ENCODE measurements at places on chromosomes 11 and 22.

DNA sequence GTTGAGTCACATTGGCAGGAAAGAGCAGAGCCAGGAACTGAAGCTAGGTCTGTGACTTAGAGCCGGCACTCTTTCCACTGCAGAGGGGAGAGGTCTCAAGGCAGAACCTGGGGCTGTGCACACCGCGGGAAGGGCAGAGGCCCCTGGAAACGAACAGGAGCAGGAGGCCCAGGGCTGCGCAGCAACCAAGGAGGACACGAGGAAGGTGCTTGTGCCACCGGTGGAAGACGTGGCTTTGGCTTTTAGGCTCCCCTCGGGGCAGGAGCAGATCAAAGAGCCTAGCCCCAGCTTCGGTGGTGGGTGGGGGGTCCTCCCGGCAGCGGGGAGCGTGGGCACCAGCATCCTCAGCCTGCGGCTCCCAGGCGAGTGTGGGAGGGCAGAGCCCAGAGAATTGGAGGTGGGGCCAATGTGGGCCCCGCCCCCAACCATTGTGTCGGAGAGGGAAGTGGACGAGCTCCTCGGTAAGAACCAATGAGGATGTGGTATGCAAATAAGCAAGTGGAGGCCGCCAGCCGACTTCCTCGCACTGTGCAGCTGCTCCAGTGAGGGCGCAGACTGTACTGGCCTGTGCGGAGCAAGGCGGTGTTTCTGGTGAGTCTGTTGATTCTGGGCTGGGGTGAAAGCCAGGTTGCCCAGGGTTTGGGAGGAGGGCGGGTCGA is at the start of gene CCDC116:
TSS of gene CCDC116 (plus strand) at position 524 of the 659 bp plus-strand sequence. CDS start 422 bp downstream, outside the sequence.
- no peak for DNase-seq

DNA sequence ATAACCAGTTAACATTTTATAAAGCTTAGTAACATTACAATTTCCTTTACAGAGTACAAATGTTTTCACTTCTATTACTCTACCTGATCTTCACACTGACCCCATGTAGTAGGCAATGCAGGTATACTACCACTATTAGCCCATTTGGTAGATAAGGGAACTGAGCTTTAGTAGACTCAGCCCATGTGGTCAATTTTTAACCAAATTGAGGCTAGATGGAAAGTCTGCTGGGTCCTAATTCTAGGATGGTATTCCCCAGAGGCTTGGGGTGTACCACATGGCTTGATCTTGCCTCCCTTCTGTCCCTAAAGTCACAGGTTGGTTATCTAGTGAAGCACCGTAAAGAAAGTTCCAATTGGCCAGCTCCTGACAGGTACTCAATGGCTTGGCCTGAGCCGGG is 48.2 kb downstream of the NRXN2 start:
- no peak for DNase-seq

DNA sequence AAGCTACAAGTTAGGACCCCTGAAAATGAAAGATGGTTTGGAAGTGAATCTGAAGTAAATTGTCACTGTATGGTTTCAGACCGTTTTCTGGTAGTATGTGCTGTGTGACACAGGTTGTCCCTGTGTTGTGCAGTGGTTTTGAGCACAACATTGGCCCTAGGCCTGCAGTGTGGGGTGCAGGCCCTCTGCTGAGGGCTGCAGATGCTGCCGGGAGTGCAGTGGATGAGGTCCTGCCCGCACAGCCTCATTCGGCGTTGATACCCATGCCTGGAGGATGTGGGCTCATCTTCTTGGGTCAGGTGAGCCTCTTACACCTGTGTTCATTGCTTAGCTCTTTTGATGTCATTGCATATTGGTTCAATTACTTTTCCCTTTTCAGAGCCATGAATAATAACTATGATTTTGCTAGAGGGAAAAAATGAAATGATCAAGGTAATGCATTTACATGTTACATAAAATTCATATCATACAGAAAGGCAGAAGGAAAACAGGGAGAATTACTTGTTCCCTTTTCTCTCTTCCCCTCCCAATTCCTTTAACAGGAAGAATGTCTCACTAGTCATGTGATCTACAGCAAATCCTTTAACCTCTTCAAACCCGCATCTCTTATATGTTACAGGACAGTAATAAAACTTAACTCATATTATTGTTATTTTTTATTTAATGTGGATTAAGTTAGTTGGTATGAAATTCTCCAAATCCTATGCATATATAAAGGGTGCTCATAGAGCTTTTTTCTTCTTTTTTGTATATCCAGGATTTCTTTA is 48.7 kb downstream of the PTPRJ start:
- no peak for DNase-seq

DNA sequence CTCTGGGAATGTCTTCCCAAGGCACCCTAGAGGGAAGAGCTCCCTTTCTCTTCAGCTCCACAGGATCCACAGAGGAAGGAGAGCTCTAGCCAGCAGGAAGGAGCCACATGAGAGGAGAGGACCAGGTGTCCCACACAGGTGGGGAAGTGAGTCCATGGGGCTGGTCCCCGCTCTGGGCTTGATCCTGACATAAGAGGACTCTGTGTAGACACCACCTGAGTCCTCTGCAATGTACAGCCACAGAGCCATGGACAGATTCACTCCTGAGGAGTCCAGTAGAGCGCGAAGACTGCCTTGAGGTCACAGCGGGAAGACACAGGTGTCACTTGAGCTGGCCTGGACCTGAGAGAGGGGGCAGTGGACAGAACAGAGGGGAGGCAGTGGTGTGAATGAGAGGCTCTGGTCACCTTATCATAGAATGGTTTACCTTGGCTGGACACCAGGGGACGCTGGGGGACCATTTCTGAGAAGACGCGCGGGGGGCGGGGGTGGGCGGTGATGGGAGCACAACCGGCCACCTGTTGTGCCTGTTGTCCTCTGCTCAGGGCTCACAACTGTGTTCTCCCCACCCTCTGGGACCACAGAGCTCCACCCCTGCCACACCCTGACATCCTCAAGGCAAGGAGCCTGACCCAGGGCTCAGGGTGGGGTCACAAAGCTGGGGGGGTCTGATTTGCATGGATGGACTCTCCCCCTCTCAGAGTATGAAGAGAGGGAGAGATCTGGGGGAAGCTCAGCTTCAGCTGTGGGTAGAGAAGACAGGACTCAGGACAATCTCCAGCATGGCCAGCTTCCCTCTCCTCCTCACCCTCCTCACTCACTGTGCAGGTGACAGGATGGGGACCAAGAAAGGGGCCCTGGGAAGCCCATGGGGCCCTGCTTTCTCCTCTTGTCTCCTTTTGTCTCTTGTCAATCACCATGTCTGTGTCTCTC is 128.2 kb downstream of the ZNF280B start:
- DNase-seq, result peak; percentile 10

GRCh38 chr11:124870430-124870829 is 5.2 kb downstream of the ROBO3 start:
- no peak for DNase-seq

- no peak for DNase-seq
Measured at GRCh38 chr11:18461909-18462308, 6.3 kb downstream of the LDHAL6A start.

DNA sequence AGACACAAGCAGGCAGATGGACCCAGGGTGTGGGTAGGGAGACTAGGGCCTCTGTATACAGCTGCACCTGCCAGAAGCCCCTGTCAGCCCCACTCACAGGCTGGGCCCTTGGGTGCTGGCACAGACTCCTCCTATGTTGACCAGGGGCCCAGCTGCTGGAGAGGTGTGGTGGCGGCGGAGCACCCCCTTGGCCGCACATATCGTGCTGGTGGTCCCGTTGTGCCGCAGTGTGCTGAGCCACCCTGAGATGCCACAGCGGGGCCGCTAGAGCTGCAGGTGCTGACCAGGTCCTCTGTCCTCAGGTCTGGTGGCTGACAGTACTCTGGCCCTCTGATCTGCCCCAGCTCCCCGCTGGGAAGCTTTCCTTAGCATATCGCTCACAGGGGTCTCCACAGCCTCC is 30.2 kb upstream of the B3GAT1 start:
- no peak for DNase-seq

DNA sequence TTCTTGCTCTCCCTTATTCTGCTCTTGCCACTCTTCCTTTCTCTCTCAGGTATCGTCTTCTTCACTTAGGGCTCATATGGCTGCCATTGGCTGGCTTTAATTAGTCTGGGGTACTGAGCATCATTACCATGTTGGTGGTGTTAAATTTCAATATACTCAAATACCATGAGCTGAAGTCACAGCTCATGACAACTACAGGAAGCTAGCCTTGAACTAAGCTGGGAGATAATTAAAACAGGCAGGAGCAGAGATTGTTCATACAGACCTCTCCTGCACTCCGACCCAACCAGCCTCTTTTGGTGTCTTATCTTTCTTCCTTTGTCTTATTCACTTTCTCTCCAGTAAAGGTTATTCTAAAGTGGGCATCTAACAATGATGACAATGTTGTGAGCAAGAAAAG is 130.9 kb upstream of the BLID start:
- DNase-seq, result no peak

- DNase-seq, result no peak
Measured at GRCh38 chr22:28983190-28983589, 78.4 kb downstream of the C22orf31 start.

DNA sequence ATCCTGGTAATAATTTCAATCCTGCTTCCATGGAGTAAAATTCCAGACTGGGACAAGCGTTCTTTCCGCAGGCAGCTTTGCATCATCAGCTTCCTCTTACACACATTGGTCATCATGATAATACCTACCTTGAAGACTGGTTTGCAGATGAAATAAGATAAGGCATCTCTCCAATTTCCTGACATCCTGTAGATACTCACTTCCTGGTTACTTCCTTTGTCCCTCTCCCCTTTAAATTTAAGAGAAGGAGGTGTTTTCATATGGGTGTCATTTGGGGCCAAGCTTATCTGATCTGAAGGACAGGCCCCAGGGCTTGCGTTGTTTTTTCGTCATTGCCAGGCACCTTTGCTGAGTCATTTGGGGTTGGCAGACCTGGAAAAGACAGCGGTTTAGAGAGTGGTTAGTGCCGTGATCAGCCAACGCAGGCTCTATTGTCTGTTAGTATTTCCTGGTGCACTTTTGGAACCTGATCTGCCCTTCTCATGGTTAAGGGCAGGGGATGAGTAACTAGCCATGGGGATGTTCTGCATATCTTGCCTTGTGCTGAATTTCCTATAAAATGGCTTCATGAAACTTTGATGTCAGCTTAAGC is 24.1 kb downstream of the GRAMD1B start:
- DNase-seq, result peak; percentile 99

DNA sequence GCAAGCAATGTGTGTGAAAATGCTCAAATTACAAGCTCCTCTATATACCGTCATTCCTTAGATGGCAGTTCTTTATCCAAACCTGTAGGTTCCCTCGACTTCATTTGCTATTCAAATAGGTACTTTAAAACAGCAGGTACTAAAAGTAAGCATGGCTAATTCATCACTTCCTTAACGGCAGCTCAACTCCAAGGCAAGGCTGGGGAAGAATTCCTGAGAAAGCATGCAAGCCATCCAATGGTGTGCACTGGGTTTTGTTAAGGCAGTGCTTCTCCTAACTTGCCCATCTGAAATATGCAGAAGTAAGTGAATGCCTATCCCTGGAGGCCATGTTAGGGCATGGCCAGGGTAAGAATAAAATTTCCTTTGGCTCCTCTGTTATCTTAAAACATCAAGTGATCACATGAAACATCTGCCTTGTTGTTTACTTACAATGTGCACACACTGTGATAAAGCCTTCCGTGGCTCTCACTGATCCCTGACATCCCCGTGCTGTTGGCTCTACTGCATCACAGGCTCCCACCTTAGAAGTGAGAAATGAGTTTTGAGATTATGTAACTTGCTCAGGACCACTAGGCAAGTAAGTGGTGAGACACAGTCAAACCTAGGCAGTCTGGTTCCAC is 52.1 kb downstream of the SMCO4 start:
- no peak for DNase-seq

- no peak for DNase-seq
Measured at GRCh38 chr11:75347781-75348566, 3.5 kb downstream of the ARRB1 start.

DNA sequence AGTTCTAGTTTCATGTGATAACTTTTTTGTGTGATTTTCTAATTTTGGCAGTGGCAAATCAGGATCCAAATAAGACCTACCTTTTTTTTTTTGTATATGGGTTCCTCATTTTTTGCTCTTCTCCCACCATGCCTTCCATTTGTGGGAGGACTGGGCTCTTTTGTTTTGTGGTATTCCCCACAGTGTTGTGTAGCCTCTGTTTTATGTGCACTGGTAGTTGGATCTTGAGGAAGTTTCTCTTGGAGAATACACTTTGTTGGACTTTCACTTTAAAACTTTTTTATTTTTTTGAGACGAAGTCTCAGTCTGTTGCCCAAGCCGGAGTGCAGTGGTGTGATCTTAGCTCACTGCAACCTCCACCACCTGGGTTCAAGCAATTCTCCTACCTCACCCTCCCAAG is 39.7 kb downstream of the PPP6R3 start:
- no peak for DNase-seq

DNA sequence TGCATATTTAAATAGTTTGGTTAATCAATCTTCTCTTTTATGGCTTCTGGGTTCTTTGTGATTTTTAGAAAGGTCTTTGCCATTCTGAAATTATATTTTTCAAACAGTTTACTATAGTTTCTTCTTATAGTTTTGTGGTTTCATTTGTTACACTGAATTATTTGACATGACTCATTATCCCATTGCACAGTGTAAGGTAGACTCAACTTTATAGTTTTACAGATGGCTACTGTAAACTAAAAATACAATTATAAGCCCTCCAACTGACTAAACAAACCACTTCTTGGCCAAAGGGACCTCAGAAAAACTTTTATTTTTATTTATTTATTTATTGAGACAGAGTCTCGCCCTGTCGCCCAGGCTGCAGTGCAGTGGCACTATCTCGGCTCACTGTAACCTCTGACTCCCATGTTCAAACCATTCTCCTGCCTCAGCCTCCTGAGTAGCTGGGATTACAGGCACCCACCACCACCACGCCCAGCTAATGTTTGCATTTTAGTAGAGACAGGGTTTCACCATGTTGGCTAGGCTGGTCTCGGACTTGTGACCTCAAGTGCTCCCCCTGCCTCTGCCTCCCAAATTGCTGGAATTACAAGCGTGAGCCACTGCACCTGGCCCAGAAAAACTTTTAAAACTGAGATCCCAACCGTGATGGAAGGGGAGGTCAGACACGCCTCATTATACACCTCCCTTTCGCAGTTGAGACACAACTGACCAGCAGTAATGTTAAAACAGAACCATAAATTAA is 14.1 kb upstream of the RAC2 start:
- peak; percentile 48 for DNase-seq

- peak; percentile 56 for DNase-seq
Measured at GRCh38 chr22:31082606-31083376, 1.7 kb downstream of the SMTN start.

- peak; percentile 69 for DNase-seq
Measured at GRCh38 chr11:12159351-12160099, 49.1 kb downstream of the MICAL2 start.

DNA sequence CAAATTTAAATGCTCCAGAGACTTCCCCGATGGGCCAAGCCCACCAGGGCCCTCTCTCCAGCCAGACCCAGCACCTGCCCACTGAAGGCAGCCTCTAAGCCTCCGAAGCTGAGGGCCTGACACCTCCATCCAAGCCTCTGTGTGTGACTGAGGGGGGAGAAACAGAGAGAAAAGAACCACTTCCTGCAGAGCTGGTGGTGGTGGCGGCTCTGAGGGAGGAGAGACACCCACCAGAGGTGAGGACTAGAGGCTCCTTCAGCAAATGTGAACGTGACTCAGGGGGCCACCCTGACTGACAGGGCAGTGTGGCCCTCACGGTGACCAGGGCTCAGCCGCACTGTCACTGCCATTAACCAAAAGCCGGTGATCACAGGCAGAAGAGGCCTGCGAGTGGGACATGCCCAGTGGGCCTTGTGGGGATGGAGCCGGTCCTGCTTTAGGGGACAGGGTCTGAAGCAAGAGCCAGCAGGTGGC is 31.0 kb upstream of the CD5 start:
- no peak for DNase-seq

- no peak for DNase-seq
Measured at GRCh38 chr22:37060801-37061610, 9.5 kb downstream of the KCTD17 start.

- no peak for DNase-seq
Measured at GRCh38 chr11:24226606-24227005, 270.2 kb upstream of the LUZP2 start.
